ENCODE measurements at places on chromosomes 16 and 17. TPM values are rescaled to one million over a fixed set of nuclear protein-coding genes. Genes with fewer than 3 reads are reported as not detected.
A peak's percentile ranks its signal among the peaks of the same experiment; 100 is the strongest.

Gene SPHK1
- 2.9 TPM for total RNA-seq

Gene RHBDL1
- not detected for total RNA-seq

GRCh38 chr17:82121660-82122629, 23.9 kb upstream of the FASN start:
- H3K27me3 ChIP-seq: no peaks in the 10 kb centered on the region
- H3K4me3 ChIP-seq: no peak overlapping the region
- DNase-seq: no peak
- peaks cover 13% of the 10 kb centered on the region for H3K4me1 ChIP-seq
- no peak overlapping the region for H3K27ac ChIP-seq
- H3K36me3 ChIP-seq: peaks cover 32% of the 10 kb centered on the region

DNA sequence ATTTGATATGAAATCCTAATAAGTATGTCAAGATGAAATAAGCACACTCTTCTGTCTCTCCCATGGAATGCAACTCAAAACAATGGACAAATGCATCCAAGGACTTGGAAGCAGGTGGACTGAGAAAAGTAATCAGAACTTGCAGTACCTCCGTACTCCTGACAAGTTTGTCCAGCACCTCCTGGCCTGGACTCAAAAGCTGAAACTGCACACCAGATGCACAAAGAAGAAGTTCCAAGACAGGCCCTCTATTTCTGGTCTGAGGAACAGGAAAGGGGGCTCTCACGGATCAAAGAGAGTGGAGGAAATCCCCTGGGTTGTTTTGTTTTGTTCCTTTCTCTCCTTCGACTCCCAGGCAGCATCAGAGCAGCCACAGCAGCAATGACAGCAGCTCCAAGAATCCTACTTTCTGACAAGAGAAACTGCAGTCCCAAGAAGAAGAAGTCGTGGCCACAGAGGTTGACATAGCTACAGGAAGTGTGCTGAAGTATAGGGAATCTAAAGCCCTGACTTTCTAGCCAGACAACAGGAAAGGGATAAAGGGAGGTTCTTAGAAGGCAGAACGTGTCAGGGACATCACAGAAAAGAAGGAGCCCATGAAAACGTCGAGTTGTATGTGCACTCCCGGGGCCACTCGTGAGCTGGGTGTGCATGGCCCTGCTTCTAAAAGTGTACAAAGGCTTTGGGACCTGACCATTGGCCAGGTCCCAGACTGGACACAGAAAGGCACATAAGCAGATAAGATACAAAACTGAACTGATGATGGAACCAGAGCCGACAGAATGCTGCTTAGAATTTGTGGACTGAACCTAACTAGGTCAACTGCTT, 29.3 kb downstream of the AKAP10 start:
- DNase-seq: no peak
- no peaks in the 10 kb centered on the region for H3K27me3 ChIP-seq
- H3K27ac ChIP-seq: peak overlapping the region; percentile 5
- peaks cover 37% of the 10 kb centered on the region for H3K36me3 ChIP-seq
- H3K4me3 ChIP-seq: no peak overlapping the region
- H3K4me1 ChIP-seq: peaks cover 42% of the 10 kb centered on the region

DNA sequence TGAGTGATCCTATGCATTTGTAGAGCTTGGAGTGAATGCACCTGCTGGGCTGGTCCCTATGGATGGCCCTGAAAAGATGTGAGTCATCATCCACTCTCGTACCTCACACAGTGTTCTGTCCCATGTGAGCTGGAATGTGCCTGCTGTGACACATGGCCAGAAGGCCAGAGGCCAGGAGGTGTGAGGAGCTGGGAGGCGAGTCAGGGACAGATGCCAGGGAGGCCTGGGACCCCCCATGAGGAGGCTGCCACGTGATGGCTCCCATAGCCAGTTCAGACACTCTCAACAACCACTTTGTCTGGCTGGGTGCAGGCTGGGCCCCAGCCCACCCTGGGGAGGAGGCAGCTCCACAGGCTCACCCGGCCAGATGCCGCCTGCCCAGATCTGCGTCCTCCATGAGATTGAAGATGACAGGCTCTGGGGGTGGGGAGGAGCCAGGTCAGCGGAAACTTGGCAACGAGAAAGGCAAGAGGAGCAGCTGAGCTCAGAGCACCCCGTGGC, 168.8 kb downstream of the C16orf78 start:
- H3K27me3 ChIP-seq: no peaks in the 10 kb centered on the region
- no peak overlapping the region for H3K4me3 ChIP-seq
- peak; percentile 66 for DNase-seq
- no peak overlapping the region for H3K27ac ChIP-seq
- H3K4me1 ChIP-seq: no peaks in the 10 kb centered on the region

DNA sequence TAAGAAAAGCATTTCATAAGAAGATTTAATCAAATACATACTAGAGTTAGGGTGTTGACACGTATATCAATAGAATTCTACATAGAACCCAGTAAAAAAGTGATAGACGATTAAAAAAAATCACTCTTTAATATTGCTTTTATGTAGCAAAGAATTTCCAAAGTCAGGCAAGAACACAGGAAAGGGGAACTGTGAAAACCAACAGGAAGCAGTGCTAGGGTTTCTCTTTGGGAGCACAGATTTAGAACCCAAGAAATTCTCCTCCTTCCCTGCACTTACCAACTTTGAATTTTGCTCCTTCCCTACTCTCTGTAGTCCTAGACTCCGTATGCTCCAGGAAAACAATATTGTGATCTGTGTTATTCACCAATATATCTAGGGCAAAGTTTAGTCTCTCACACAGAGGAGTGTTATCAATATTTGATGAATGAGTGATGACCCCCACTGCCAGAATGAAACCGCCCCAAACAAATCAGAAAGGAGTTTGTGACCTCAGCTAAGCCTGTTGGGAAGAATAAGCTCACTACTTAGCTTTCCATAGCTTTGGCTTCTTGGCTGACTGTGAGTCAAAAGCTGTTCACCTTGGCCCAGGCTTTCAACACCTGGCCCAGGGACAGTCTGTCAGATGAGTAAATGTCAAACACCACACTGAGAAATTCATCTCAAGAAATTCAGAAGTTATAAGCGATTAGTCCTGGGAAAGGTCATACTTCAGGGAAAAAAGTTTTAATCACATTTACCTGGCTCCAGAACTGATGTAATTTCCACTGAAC, 8.6 kb downstream of the RFWD3 start:
- H3K27me3 ChIP-seq: no peaks in the 10 kb centered on the region
- DNase-seq: no peak
- peaks cover 78% of the 10 kb centered on the region for H3K36me3 ChIP-seq
- no peak overlapping the region for H3K4me3 ChIP-seq

DNA sequence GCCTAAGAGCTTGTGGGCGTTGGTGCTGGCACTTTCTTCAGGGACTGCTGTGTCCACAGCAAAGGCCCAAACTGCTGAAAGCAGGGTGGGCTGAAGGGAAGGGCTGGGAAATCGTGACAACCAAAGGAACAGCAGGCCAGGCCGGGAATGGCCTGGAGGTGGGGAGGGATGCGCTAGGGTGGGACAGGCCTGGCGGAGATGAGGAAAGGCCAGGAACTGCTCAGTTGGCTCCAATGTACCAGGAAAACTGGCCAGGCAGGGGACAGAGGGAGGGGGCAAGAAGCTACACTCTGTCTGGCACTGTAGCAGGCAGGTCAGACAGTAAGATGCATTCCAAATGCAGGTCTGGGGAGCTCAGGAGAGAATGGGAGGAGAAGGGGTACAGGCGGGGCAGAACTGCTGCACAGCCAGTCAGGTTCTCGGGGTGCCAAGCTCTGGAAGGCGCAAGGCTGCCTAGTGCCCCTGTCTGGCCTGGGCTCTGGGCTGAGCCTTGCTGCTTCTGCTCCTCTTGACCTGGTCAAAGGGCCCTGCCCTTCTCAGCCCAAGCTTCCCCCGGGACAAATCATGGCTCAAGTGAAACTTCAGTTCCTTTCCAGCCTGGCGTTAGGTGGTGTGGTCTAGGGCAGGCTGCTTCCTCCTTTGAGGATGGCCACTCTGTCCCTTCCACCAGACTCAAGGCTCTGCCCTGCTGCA, 7.3 kb downstream of the PNMT start:
- H3K4me1 ChIP-seq: peaks cover 73% of the 10 kb centered on the region
- H3K4me3 ChIP-seq: no peak overlapping the region
- no peak for DNase-seq

GRCh38 chr16:25007284-25007984, 7.7 kb downstream of the ARHGAP17 start:
- no peaks in the 10 kb centered on the region for H3K36me3 ChIP-seq
- DNase-seq: no peak
- peaks cover 77% of the 10 kb centered on the region for H3K4me1 ChIP-seq
- no peak overlapping the region for H3K27ac ChIP-seq
- H3K27me3 ChIP-seq: no peaks in the 10 kb centered on the region

GRCh38 chr17:75810216-75810615, 25.6 kb downstream of the UNK start:
- DNase-seq: no peak
- peaks cover 58% of the 10 kb centered on the region for H3K36me3 ChIP-seq
- H3K4me3 ChIP-seq: no peak overlapping the region
- peak overlapping the region; percentile 55 for H3K27ac ChIP-seq
- peaks cover 31% of the 10 kb centered on the region for H3K4me1 ChIP-seq
- H3K27me3 ChIP-seq: no peaks in the 10 kb centered on the region
